ENCODE measurements at places on chromosomes 2 and 18. TPM values are rescaled to one million over a fixed set of nuclear protein-coding genes. Genes with fewer than 3 reads are reported as not detected.

DNA sequence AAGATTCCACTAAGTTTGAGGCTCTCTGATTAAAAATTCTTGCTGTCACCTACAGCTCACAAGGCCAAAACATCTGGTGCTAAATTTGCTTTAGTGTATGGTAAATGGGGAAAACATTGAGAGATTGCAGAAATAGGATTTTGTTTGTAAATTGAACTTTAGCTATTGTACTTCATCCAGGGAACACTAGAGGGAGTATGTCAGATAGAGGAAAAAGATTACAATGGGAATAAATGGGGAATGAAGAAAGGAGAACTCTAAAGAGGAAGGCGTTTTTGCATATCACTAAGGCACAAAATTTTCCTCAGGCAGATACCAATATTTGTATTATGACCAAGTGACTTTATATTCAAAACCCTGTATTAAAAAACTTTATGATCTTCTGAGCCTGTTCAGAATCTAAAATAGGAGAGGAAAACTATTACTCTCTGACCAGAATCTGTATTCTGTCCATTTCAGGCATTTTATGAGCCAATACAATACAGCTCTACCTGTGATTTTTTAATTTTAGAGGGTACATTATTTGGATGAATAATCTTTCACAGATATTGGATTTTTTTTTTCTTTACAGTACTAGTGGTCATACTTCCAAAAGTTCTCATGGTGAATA is 52.3 kb upstream of the ITGB6 start:
- no peak overlapping the region for H3K4me3 ChIP-seq
- DNase-seq, result no peak
- no peak overlapping the region for H3K27ac ChIP-seq

DNA sequence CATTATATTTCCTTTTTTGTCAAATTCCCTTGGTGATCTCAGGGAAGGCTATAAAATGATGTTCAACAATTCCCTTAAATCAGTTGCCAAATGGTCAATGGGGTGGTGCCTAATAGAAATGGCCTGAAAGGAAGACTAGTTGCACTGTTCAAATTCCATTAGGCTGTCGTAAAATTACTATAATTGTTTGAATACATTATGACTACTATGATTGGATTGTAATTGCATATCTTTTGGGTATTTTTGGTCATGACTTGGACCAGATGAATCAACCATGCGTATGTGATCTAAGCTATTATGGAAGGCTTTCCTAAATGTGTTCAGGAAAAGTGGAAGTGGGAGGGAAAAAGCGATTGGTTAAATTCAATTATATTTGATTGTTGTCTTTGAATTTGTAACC is 41.3 kb upstream of the KCNE4 start:
- no peaks in the 10 kb centered on the region for H3K27me3 ChIP-seq
- no peaks in the 10 kb centered on the region for H3K36me3 ChIP-seq
- no peak overlapping the region for H3K4me3 ChIP-seq
- H3K4me1 ChIP-seq, result no peaks in the 10 kb centered on the region

DNA sequence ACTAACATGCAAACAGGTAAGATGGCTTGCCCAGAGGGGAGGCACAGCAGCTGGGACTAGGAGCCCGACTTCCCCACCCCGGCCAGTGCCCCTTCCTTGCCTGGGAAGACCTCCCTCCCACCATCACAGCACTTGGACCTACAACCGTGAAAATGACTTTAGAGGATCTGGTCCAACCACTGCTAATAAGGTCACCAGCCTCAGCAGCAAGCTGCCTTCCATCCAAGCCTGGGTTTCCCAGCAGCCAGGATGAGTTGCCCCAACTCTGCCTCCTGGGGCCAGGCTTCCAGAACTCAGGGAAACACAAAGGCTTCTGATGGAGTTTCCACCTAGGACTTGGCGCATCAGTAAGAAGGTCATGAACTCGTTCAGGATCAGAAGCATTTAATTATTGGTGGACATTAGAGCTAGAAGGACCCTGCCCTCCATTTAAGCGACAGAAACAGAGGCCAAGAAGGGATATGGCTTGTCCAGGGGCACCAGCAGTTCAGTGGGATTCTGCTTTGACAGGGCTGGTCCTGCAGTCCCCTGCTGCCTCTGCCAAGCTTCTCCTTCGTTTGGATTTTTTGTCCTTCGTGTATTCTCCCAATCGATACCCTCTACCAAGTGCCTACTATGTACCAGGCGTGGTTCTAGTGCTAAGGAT is 403.0 kb upstream of the ID2 start:
- no peaks in the 10 kb centered on the region for H3K27me3 ChIP-seq
- no peaks in the 10 kb centered on the region for H3K36me3 ChIP-seq
- H3K27ac ChIP-seq, result no peak overlapping the region
- DNase-seq, result no peak
- peaks cover 4% of the 10 kb centered on the region for H3K4me1 ChIP-seq

DNA sequence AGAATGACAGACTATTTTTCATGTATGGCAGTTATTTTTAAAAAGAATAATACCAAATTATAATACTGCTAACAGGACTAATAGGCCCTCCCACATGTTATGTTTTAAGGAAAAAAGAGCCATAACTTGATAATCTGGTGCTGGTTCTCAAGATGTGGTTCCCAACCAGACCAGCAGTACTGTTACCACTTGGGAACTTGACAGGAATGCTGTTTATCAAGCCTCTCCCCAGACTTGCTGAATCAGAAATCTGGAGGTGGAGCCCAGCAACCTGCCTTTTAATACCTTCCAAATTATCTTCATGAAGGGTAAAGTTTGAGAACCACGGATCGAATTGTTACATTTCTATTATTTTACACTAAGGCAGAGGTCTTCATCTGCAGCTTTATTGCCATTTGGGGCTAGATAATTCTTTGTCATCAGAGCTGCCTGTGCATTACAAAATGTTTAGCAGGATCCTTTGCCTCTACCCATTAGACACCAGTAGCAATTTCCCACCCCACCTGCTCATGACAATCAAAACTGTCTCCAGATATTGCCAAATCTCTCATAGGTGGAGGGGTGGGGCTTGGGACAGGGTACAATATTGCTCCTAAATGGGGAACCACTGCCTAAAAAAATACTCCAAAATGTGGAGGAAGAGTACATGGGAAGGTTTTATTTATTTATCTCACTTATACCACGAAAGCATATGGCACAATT is 629.6 kb downstream of the ARHGAP15 start:
- H3K36me3 ChIP-seq, result no peaks in the 10 kb centered on the region
- no peak for DNase-seq
- no peak overlapping the region for H3K4me3 ChIP-seq
- no peaks in the 10 kb centered on the region for H3K4me1 ChIP-seq
- H3K27me3 ChIP-seq, result no peaks in the 10 kb centered on the region
- no peak overlapping the region for H3K27ac ChIP-seq

DNA sequence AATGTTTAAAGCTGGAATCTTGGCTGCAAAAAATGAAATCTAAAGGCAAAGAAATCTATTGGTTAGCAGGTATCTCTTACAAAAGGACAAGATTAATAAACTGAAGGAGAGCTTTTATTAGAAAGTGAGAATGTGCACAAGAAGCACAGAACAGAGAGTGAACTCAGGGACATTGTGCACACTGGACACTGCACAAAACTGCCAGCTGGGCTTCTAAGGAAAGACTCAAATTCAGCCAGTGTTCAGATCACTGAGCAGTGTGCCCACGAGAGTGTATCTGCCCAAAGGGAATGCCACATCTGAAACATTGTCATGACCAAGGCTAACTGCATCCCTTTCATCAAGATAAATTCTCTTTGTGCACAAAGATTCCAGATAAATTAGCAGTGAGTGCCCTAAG is 129.7 kb upstream of the KCNH7 start:
- H3K4me3 ChIP-seq, result no peak overlapping the region
- no peaks in the 10 kb centered on the region for H3K36me3 ChIP-seq
- DNase-seq, result no peak
- H3K27ac ChIP-seq, result no peak overlapping the region
- H3K27me3 ChIP-seq, result no peaks in the 10 kb centered on the region

CTAGE1 gene
- not detected for total RNA-seq

DNA sequence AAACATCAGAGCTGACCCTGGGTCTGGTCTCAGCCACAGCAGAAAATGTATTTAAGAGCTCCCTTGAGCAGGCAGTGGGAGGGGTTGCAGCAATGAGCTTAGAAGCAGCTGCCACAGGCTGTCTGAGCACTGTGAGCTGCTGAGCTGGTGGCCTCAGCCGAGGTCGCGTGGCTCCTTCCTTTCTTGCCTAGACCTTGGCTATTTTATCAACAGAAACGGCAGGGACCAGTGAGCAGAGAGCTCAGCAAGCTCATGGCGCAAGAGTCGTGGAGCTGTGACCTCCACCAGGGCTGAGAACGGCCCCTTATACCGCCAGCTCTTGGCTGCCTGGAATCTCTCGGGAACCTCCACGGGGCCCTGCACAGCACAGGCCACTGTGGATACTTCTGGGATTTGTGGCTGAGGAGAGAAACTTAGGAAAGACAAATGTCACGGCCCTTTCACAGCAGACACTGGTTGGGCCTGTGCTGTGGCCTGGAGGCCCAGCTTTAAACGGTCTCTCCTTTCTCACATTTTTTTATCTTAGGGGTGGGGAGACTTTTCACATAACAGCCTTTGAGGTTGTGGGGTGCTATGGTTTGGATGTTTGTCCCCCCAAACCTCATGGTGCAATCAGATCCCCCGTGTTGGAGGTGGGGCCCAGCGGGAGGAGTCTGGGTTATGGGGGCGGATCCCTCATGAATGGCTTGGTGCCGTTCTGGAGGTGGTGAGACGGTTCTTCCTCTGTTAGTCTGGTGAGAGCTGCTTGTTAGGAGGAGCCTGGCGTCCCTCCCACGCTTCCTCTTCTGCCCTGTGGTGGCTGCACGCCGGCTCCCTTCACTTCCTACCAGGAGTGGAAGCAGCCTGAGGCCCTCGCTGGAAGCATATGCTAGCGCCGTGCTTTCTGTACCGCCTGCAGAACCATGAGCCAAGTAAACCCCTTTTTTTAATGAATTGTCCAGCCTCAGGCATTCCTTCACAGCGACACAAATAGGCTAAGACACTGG is 1.7 kb downstream of the ALLC start:
- DNase-seq, result no peak
- H3K27ac ChIP-seq, result no peak overlapping the region
- H3K4me1 ChIP-seq, result no peaks in the 10 kb centered on the region
- no peak overlapping the region for H3K4me3 ChIP-seq

DNA sequence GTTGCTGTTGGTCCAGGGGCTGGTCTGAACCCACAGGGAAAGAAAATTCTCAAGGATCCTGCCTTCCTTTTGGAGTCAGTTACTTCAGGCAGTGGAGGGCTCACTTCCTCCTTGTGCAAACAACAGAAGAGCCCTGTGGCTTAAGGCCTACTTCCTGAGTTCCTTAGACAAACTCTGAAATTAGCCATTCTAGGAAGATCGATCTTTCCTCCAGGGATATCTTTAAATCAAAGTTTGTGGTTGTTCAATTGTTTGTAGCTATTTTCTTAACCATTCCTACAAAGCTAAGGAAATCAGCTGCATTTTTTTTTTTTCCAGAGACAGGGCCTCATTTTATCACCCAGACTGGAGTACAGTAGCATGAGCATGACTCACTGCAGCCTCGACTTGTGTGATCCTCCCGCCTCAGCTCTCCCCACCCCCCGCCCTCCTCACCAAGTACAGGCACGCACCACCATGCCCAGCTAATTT is 156.0 kb downstream of the TANC1 start:
- no peaks in the 10 kb centered on the region for H3K4me1 ChIP-seq
- no peak for DNase-seq
- no peak overlapping the region for H3K4me3 ChIP-seq
- H3K27ac ChIP-seq, result no peak overlapping the region
- no peaks in the 10 kb centered on the region for H3K36me3 ChIP-seq

DNA sequence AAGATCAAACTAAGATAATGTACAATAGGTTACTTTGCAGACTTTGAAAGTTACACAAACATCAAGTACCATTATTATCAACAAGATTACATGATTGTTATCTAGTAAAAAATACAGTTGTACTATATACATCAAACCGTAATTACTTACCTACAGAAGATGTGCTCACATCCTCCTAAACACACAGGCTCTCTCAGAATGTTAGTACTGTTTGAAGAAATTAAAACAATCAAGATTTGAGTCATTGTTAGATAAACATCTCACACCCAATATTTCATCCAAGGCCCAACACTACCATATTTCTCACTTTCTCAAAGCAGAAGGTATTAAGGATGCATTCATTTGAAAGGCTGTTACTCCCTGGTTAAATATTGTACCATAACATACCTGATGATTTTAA is 12.6 kb downstream of the BARD1 start:
- no peaks in the 10 kb centered on the region for H3K27me3 ChIP-seq
- no peak overlapping the region for H3K4me3 ChIP-seq
- no peak for DNase-seq
- no peaks in the 10 kb centered on the region for H3K4me1 ChIP-seq
- H3K36me3 ChIP-seq, result no peaks in the 10 kb centered on the region
- H3K27ac ChIP-seq, result no peak overlapping the region

- no peaks in the 10 kb centered on the region for H3K4me1 ChIP-seq
- no peak overlapping the region for H3K4me3 ChIP-seq
- H3K36me3 ChIP-seq, result no peaks in the 10 kb centered on the region
- no peak overlapping the region for H3K27ac ChIP-seq
These were observed 646.3 kb upstream of the LRATD1 start for GRCh38 chr2:13986119-13986720.

NAT8 gene
- total RNA-seq, result not detected

- no peaks in the 10 kb centered on the region for H3K4me1 ChIP-seq
- H3K4me3 ChIP-seq, result no peak overlapping the region
- no peak for DNase-seq
- H3K27me3 ChIP-seq, result no peaks in the 10 kb centered on the region
These were observed 101.2 kb upstream of the ALK start for GRCh38 chr2:30022444-30023071.

PCARE gene
- not detected for total RNA-seq

DNA sequence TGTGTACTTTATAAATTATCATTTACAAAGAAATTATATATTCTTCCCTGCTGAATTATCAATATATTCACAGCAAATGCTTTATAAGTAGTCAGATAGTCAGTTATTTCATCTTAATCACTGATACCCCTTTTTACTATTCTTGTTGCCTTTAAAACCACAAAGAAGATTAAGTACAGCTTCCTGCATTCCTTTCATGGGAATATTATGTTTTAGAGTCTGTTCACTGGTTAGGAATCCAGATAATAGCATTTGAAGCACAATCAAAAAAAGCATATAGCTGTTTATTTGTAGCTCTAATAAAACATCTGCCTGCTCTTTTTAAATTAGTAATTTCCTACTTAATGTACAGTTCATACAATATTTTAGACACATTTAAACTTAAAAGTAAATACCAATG is 508.9 kb downstream of the FBXO15 start:
- no peak overlapping the region for H3K27ac ChIP-seq
- no peak for DNase-seq
- no peak overlapping the region for H3K4me3 ChIP-seq
- no peaks in the 10 kb centered on the region for H3K4me1 ChIP-seq
- H3K27me3 ChIP-seq, result no peaks in the 10 kb centered on the region

ADGRF3 gene
- total RNA-seq, result 1.6 TPM

- H3K27me3 ChIP-seq, result no peaks in the 10 kb centered on the region
- H3K4me3 ChIP-seq, result no peak overlapping the region
- DNase-seq, result no peak
- no peaks in the 10 kb centered on the region for H3K36me3 ChIP-seq
- H3K27ac ChIP-seq, result no peak overlapping the region
These were observed 227.5 kb upstream of the APCDD1 start for GRCh38 chr18:10226971-10227370.

GRCh38 chr2:154233231-154233630 is 361.5 kb downstream of the GALNT13 start:
- H3K36me3 ChIP-seq, result no peaks in the 10 kb centered on the region
- H3K27ac ChIP-seq, result no peak overlapping the region
- no peak for DNase-seq

Data from naive thymus-derived CD4-positive, alpha-beta T cell (primary cell).